ENCODE measurements at places on chromosomes 4 and X.

DNA sequence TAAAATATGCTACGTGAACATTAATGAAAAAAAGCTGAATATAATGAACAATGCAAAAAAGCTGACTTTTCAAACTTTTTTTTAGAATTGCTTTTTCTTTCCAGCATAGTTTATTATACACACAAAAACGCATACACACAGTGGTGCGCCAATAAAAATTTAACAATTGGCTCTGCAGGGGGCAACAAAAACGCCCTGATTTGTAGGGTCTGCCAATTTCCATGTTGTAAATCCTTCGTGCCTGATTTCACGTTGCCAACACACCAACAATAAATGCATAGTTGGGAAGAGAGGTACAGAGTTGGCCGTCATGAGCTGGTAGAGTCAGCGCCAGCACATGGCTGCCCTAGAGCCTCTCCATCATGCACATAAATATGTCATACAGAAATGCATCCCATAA is 333.1 kb downstream of the MAPK10 start:
- H3K27me3 ChIP-seq, result no peaks in the 10 kb centered on the region
- no peak for DNase-seq
- H3K4me3 ChIP-seq, result no peak overlapping the region
- no peaks in the 10 kb centered on the region for H3K4me1 ChIP-seq
- H3K27ac ChIP-seq, result no peak overlapping the region

DNA sequence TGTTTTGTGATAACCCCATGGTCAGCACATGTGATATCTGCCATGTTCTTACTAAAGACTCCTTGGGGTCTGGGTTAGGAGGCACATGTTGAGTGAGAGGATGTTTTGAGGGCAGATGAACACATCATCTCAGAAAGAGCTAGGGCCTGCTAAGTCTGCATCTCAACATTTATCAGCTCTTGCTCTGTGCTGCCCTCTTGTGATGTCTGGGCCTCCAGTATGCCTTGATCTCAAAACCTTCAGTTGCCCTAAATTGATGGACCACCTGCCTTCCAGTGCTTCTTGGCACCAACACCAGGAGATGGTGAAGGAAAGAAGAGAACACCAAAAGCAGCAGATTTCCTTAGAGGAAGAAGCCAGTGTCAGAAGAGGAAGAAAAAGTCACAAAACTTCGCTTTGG is 22.5 kb downstream of the MID1 start:
- DNase-seq, result no peak
- no peaks in the 10 kb centered on the region for H3K36me3 ChIP-seq
- H3K27me3 ChIP-seq, result no peaks in the 10 kb centered on the region
- no peak overlapping the region for H3K4me3 ChIP-seq
- peaks cover 8% of the 10 kb centered on the region for H3K4me1 ChIP-seq

DNA sequence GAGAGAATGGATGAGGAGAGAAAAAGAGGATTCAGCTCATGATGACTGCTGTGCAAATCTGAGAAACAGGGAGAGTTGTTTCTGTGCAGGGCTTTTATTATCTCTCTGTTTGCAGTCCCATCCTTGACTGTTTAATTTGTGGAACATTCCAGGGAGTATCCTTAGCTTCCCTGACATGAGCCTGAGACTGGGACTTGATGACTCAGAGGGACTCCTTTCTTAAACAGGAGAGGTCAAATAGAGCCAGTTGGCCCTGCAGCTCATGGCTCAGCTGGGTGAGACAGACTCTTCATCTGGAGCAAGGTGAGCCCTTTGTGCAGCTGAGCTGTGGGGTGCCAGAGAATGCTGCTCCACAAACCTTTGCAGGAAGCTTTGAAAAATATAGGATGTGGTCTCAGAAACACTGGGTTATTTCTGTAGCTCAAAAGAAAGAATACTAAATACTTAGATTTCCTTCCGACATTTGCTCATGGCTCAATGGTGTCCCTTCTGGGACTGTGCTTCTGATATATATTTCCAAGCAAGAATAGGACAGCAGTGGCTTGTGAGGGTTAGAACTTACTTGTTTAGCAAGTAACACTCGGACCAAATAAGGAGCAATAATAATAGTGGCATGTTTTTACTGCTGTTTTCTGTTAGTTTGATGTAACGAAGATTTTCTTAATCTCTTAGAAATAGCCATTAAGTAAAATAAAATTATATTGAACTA is 14.5 kb downstream of the ARHGAP24 start:
- H3K4me1 ChIP-seq, result peaks cover 48% of the 10 kb centered on the region
- no peak overlapping the region for H3K27ac ChIP-seq
- H3K36me3 ChIP-seq, result no peaks in the 10 kb centered on the region
- H3K4me3 ChIP-seq, result no peak overlapping the region
- no peaks in the 10 kb centered on the region for H3K27me3 ChIP-seq
- no peak for DNase-seq

DNA sequence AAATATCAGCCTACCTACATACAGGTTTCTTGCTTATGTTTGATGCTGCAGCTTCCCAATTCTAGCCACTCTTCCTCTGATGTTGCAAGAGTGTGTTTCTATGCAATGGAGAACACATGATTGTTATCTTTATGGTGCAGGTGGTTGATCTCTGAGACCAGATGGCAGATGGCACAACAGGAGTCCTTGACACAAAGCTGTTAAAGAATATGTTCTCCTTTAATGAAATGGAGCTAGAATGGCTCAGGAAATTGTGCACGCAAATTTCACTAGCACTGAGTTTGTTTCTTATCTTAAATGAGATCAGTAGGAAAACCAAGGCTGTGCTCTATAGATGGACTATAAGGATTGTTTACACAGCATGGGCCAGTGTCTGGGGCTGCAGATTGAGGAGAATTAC is 29.9 kb upstream of the TTC29 start:
- DNase-seq, result no peak
- peaks cover 19% of the 10 kb centered on the region for H3K27me3 ChIP-seq
- no peaks in the 10 kb centered on the region for H3K4me1 ChIP-seq
- no peak overlapping the region for H3K4me3 ChIP-seq
- no peak overlapping the region for H3K27ac ChIP-seq

GRCh38 chr4:40731792-40732245 is 17.9 kb upstream of the NSUN7 start:
- H3K4me1 ChIP-seq, result peaks cover 9% of the 10 kb centered on the region
- no peaks in the 10 kb centered on the region for H3K27me3 ChIP-seq
- H3K27ac ChIP-seq, result peak overlapping the region; percentile 50
- no peaks in the 10 kb centered on the region for H3K36me3 ChIP-seq
- peak; percentile 24 for DNase-seq

Data from left ventricle myocardium inferior (tissue), 1 donor.